Suppressor macrophage (primary cell): ENCODE measurements at places on chromosomes 11 and 22.

- DNase-seq: no peak
Measured at GRCh38 chr11:75351541-75351790, at the start of gene ARRB1. TSS of gene ARRB1 (minus strand) at chr11:75351661. CDS start at chr11:75351607, 54 bp downstream.

DNA sequence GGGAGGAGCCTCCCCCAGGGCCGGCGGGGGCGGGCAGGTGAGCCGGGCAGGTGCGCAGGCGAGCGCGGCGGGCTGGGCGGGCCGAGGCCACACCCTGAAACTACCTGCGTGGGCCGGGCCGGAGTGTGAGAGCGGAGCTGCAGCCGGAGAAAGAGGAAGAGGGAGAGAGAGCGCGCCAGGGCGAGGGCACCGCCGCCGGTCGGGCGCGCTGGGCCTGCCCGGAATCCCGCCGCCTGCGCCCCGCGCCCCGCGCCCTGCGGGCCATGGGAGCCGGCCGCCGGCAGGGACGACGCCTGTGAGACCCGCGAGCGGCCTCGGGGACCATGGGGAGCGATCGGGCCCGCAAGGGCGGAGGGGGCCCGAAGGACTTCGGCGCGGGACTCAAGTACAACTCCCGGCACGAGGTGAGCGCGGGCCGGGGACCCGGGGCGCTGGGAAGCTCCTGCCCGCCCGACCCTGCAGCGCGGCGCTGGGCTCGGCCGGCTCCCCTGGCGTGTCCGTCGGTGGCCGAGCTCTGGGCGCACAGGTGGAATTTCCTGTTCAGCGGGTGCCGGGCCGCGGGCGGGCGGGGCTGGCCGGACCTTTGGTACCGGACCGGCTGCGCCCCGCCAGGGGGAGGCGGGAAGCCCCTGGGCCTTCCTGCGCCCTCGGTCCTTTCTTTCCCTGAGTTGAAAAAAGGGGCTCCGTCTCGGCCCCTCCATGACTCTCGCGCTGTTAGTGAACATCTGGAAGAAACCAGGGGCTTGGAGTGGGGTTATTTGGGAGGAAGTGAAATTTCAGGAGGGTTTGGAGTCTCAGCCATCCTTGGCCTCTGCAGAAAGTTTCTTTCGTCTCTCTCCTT is at the start of gene ST14:
TSS of gene ST14 (plus strand) at position 126 of the 841 bp plus-strand sequence. CDS start at position 324, 198 bp downstream.
- peak; percentile 63 for DNase-seq

- no peak for DNase-seq
Measured at GRCh38 chr11:73218830-73219215, 742 bp downstream of the P2RY2 start.

- no peak for DNase-seq
Measured at GRCh38 chr11:93567401-93567895, 24.3 kb upstream of the SMCO4 start.
